ENCODE measurements at places on chromosomes 4 and X.

- DNase-seq = no peak
Measured at GRCh38 chr4:184932343-184932742, 85.9 kb upstream of the HELT start.

DNA sequence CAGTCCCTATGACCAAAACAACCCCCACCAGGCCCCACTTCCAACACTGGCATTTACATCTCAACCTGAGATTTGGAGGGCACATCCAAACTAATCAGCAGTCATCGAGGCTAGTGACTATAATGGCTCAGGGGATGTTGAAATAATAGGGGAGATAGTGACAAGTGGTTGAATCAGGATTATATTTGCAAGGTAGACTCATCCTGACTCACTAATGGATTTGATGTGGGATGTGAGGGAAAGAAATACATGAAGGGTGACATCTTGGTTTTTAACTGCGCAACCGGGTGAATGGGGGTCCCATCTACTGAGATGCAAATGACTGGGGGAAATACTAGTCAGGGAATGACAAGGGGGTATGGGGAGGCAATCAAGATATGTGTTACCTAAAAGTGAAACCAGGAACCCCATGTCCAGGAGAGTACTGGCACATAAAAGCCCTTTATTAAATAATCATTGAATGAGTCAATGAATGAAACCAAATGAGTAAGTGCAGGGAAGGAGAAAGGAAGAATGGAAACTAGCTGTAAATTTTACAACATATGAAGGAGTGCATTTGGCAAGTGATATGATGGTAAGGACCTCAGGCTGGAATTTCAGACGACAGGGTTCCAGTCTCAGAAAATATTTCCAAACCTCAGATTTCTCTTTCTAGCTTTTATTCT lies 78.3 kb downstream of the PARM1 start:
- DNase-seq = no peak

- no peak for DNase-seq
Measured at GRCh38 chr4:185955826-185956543, 113.0 kb upstream of the TLR3 start.

DNA sequence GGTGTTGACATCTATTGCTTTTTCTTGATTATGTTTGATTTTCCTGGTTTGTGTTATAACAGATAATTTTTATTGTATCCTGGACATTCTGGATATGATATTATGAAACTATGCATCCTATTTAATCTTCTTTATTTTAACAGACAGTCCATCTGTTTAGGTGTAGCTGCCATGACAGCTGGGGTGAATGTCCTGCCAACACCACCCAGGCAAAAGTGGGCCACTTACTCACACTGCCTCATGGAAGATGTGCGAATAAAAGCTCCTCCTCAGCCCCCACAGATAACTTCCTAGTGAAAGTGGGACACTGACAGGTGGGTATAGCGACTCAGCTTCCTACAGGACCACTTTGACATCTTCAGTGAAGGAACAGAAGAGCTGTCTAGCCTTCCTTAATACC lies 18.4 kb upstream of the CNKSR2 start:
- DNase-seq = no peak

GRCh38 chr4:78560296-78560963 lies 8.9 kb downstream of the ANXA3 start:
- no peak for DNase-seq

GRCh38 chr4:69836287-69836686 lies 23.7 kb downstream of the SULT1E1 start:
- no peak for DNase-seq

DNA sequence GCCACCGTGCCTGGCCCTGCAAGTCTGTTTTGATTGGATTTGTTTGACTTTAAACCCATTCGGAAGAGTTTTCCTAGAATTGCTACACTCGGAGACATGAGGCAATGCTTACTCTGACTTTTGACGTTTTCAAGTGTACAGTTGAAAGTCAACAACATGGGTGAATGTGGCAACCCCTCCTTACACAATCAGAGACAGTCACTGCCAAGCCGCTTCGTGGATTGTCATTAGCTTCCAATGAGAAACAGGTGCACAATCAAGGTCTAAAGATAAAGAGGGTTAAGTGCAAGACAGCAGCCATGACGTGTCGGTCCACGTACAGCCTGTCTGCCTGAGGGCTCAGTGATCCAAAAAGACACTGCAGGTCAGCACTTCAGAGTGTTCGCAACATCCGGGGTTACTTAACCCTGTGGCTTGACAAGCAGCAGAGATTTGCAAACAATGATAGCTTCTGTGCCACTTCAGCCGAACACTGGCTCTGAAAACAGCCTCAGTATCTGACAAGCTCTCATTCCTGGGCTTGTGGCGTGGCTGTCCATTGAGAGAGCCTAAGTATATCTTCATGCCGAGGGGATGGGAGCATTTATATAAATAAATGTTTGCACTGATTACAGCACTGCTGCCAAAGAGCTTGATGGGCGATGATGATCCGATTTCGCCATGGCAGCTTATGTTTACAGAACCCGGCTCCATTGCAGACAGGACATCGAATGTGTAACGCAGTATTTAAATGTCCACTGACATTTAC lies 180.0 kb downstream of the DHRSX start:
- DNase-seq = no peak

DNA sequence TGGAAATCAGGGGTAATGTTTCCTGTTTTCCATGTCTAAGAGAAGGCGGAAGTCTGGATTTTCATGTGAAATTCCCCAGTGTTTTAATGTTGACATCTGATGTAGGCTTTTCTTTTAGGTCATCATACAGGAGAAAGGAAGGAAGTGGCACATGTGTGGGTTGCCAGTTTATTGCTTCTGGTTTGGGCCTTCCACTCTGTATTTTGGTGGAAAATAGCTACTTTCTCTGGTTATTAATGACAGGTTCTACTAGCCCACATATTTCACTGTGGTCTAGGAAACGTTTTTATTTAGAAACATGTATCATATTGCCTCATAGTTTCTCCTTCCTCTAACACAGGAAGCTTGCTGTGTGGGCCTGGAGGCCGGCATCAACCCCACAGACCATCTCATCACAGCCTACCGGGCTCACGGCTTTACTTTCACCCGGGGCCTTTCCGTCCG lies 7.2 kb downstream of the PDHA1 start:
- DNase-seq = no peak

DNA sequence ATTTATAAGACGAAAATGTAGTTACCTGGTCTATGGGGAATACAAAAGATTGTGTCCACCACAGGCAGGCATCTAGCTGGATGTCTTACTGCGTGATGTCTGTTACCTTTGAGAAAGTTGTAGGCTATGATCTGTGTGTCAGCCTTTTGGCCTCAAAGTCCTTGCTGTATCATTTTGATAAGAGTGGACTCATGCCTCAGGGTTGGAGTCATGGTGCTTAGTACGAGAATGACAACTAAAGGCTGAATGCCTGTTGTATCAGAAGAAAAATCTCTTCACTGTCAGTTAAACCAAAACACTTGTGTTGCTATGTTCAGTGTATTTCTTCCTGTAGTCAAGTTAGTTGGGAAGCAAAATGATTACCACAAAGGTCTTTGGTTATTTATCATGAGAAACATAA lies 226.2 kb downstream of the ARHGAP10 start:
- DNase-seq = no peak

- no peak for DNase-seq
Measured at GRCh38 chr4:19540859-19541540, 710.7 kb upstream of the SLIT2 start.

DNA sequence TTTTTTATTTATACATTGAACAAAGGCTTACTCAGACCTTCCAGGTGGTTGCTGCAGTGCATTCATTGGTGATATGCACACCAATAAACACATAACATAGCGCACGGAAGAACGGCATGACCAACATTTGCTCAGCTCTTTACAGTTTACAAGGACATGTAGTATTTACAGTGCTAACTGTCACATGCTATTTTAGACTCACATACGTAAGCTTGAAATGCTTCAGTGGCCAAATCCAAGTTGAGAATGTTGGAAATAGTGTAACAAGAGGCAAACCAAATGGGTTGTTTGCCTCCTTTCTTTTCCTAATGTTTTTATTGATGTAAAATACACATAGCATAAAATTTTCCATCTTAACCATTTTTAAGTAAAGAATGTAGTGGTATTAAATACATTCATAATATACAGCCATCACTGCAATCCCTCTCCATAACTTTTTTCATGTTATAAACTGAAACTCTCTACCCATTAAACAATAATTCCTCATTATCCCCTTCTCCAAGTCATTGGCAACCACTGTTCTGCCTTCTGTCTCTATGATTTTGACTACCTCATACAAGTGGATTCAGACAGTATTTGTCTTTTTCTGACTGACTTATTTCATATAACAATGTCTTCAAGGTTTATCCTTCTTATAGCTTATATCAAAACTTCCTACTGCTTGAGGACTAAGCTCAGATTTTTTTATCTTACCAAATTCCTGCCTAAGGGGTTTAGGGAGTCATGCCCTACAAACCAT lies 1722.9 kb upstream of the AGA start:
- DNase-seq = no peak

- no peak for DNase-seq
Measured at GRCh38 chrX:141405853-141406492, 163.7 kb upstream of the SPANXC start.

DNA sequence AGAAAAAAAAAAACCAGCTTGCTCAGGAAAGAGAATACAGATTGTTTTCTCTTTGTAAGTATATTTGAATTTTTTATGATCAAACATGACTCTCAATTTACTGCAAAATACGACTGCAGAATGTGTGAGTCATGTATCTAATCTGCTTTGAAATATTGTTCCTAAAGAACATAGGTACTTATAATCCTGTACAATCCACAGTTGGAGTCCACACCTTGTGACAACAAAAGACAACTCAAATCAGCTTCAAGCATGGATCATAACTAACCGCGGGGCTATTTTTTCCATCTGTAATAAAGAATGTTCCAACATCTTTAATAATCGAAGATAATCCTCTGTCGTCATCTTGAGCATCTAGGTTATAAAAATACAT lies 77.8 kb upstream of the STIM2 start:
- DNase-seq = no peak

DNA sequence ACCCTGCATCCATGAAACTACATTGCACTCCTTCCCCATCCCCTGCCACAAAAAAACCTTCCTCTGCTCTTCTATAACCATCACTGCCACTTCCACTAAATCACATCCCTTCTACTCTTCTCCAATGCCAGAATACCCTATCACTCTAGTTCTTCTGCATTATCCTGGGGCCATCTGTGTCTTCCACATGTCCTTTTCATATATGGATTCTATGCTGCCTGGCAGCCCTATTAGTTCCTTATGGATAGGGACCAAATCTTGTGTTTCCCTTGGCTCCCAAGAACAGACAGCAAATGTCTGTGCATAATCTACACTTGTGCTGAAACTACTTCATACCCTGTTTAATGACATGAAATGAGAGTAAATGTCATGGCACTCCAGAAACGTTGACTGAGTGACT lies 68.0 kb downstream of the LHFPL1 start:
- DNase-seq = no peak

DNA sequence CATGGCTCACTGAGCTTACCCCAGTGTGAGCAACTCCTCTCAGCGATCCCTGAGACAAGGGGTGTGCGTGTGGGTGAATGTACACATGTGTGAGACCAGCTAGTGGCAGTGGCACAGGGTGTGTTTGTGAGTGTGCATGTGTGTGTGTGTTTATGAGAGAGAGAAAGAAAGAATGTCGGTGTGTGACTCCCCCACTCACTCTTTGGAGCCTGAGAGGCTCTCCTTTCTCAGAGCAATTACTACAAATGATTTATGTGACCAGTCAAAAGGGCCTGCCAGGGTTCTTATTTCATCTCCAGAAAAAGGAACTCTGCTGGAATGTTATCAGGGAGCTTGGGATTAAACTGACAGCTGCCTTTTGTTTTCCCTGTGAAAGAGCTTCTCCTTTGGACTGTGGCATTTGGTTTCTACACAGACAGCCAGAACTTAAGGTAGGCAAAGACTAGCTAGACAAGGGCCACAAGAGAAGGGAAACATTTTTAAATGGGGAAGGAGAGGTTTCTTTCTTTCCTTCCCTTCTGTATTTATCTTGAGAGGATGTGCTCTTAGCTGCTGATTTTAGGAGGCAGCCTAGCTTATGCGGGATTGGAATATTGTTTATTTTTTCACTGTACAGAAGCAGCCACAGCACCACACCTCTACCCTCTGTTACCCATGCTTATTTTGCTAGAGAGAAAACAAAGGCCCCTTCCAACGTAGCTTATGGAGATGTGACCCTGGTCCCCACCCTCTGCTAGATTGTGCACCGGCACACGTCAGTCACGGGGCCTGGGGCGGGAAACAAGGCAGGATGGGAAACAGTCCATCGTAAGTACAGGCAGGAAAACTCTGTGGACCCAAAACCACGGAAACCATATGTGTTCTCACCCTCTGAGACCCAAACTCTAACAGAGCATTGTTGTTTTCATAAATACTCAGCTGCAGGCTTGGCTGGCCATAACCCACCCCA lies 143.5 kb downstream of the MGST2 start:
- DNase-seq = no peak

DNA sequence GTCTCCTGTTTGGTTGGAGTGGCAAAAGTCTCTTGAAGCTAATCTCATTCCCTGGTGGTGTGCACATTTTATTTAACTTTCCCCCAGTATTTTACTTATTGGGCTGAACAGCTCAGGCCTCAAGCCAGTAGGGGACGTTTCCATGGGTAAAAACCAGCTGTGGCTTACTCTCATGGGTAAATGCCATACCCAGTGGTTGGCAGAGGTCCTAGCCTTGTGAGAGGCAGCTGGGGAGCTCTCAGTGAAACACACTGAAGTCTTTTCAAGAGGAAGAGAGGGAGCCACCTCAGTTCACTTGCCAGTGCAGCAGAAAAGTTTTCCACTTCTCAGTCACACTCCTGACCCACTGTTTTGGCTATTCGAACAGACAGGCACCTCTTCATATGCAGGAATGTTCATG lies 1964.2 kb downstream of the ARAP2 start:
- no peak for DNase-seq

DNA sequence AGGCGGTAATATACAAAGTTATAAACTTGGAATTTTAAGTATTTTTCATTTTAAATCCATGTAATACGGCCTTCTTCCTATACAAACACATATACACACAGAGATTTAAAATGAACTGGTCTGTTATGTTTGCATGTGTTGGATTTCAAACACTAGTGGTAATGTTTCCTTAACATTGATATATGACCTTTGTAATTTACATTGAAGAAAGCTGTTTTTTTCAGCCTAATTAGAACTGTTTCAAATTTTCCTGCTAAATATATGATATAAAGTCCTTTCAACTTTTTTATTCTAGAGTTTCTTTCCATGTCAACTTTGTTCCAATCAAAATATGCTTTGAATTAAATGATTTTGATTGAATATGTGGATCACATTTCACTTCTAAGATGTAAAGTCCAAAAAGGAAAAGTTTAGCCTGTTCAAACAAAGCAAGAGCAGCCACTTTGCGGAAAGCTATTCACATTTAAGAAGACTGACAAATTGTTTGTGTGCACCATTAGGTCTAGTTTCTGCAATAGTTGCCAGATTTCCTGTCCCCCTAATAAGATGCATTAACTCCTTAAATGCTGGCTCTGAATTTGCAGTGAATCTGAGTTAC lies 226.0 kb upstream of the MAB21L2 start:
- DNase-seq = no peak

GRCh38 chr4:83779103-83780052 lies 243.5 kb downstream of the GPAT3 start:
- no peak for DNase-seq

GRCh38 chr4:55503169-55503568 lies 43.5 kb downstream of the CLOCK start:
- DNase-seq = no peak
